Breast epithelium (tissue), 4 donors: ENCODE measurements at places on chromosomes 12 and 14.

- no peaks in the 10 kb centered on the region for H3K4me1 ChIP-seq
- peaks cover 14% of the 10 kb centered on the region for H3K27me3 ChIP-seq
- DNase-seq, result peak; percentile 22
- no peaks in the 10 kb centered on the region for H3K36me3 ChIP-seq
These were observed 23.9 kb downstream of the DIO3 start for GRCh38 chr14:101585211-101585610.

- H3K36me3 ChIP-seq, result no peaks in the 10 kb centered on the region
- peak overlapping the region; percentile 96 for H3K27ac ChIP-seq
- no peaks in the 10 kb centered on the region for H3K27me3 ChIP-seq
- no peak for DNase-seq
- peaks cover 15% of the 10 kb centered on the region for H3K4me1 ChIP-seq
- peak overlapping the region; percentile 98 for H3K4me3 ChIP-seq
These were observed 577 bp upstream of the TPCN1 start for GRCh38 chr12:113220593-113221180.

- no peaks in the 10 kb centered on the region for H3K4me1 ChIP-seq
- H3K4me3 ChIP-seq, result no peak overlapping the region
- H3K27ac ChIP-seq, result no peak overlapping the region
- H3K36me3 ChIP-seq, result no peaks in the 10 kb centered on the region
- H3K27me3 ChIP-seq, result peaks cover 29% of the 10 kb centered on the region
- DNase-seq, result no peak
These were observed 21.3 kb downstream of the LRTM2 start for GRCh38 chr12:1841586-1842182.

DNA sequence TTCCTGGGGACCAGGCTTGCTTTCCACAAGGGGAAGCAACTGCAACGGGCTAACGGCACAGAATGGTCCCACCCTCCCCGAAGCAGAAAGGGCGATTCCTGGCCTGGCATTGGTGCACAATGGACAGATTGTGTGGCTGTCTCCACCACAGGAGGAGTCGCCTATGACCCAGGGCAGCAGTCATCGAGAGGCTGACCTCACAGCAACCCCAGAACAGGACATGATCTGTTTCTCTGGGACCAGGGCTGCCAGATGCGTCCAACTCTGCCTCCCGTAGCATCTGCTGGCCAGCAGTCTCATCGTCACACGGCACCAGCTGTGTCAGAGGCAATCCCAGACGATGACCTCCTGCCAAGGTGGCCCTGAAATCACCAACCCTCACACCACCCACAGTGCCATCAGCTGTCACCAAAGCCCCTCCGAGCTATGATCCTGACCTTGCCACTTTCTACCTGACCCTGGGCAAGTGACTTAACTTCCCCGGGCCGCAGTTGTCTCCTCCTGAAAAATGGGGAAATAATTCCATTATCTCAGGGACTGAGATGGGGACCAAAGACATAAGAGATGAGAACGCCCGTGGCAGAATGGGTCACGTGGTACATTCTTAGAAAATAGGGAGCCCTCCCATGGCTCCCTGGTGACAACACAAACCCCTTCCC, 86.7 kb downstream of the CHGA start:
- H3K4me1 ChIP-seq, result peaks cover 12% of the 10 kb centered on the region
- H3K27me3 ChIP-seq, result no peaks in the 10 kb centered on the region
- no peak overlapping the region for H3K27ac ChIP-seq
- no peak overlapping the region for H3K4me3 ChIP-seq
- no peaks in the 10 kb centered on the region for H3K36me3 ChIP-seq
- DNase-seq, result no peak

GRCh38 chr14:56422703-56423213, 156.8 kb upstream of the TMEM260 start:
- H3K27ac ChIP-seq, result peak overlapping the region; percentile 21
- H3K4me1 ChIP-seq, result no peaks in the 10 kb centered on the region
- DNase-seq, result peak; percentile 76
- no peaks in the 10 kb centered on the region for H3K27me3 ChIP-seq
- H3K36me3 ChIP-seq, result no peaks in the 10 kb centered on the region
- no peak overlapping the region for H3K4me3 ChIP-seq

GRCh38 chr12:131965073-131965472, 15.3 kb downstream of the EP400 start:
- no peaks in the 10 kb centered on the region for H3K4me1 ChIP-seq
- H3K27me3 ChIP-seq, result no peaks in the 10 kb centered on the region
- H3K36me3 ChIP-seq, result no peaks in the 10 kb centered on the region
- H3K4me3 ChIP-seq, result no peak overlapping the region
- DNase-seq, result no peak
- H3K27ac ChIP-seq, result no peak overlapping the region

GRCh38 chr12:109479761-109480160, 2.3 kb downstream of the UBE3B start:
- no peak for DNase-seq
- peaks cover 9% of the 10 kb centered on the region for H3K36me3 ChIP-seq
- H3K4me3 ChIP-seq, result no peak overlapping the region
- H3K27me3 ChIP-seq, result no peaks in the 10 kb centered on the region
- H3K4me1 ChIP-seq, result peaks cover 4% of the 10 kb centered on the region

DNA sequence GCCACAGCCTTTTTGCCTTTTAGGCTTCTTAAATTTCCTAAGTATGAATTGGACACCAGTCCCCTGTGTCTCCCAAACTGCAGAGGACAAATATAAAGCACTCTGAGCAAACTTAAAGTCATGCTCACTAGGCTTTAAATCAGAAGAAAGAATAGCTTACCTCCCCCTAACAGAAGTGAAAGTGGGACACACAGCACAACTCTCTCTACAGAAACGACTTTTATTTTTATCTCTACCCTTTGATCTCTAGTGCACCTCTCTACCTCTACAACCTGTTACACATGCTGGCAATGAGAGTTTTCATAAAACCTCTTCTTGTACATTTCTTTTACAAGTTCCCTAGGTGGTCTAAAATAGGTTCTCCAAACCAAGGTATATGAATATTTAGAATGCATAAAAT, 19.7 kb downstream of the IAPP start:
- H3K36me3 ChIP-seq, result no peaks in the 10 kb centered on the region
- H3K27ac ChIP-seq, result no peak overlapping the region
- H3K4me3 ChIP-seq, result no peak overlapping the region
- no peak for DNase-seq
- H3K27me3 ChIP-seq, result no peaks in the 10 kb centered on the region
- no peaks in the 10 kb centered on the region for H3K4me1 ChIP-seq

- DNase-seq, result peak; percentile 92
- peak within 1 kb of the TSS; percentile 95 for H3K27ac ChIP-seq
- H3K27me3 ChIP-seq, result no peaks in the 10 kb centered on the region
These were observed at the start of gene GALC for GRCh38 chr14:87992718-87993628. TSS of gene GALC (minus strand) at chr14:87993182. CDS start at chr14:87993164, 18 bp downstream.

DNA sequence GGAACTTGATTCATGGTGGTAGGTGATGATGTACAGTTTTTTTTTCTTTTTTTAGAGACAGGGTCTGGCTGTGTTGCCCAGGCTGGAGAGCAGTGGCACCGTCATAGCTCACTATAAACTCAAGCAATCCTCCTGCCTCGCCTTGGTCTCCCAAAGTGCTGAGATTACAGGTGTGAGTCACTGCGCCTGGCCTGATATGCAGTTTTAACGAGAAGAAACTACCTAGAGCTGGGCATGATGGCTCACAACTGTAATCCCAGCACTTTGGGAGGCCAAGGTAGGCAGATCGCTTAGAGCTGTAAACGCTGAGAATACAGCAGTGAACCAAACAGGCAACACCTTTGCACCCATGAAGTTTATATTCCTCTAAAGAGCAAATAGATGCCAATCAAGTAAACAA, 13.0 kb upstream of the VPS37B start:
- no peak overlapping the region for H3K27ac ChIP-seq
- H3K4me3 ChIP-seq, result no peak overlapping the region
- no peaks in the 10 kb centered on the region for H3K36me3 ChIP-seq
- no peaks in the 10 kb centered on the region for H3K4me1 ChIP-seq

GRCh38 chr14:73753887-73754795, 40.0 kb upstream of the PNMA1 start:
- no peaks in the 10 kb centered on the region for H3K27me3 ChIP-seq
- DNase-seq, result no peak
- H3K36me3 ChIP-seq, result no peaks in the 10 kb centered on the region

DNA sequence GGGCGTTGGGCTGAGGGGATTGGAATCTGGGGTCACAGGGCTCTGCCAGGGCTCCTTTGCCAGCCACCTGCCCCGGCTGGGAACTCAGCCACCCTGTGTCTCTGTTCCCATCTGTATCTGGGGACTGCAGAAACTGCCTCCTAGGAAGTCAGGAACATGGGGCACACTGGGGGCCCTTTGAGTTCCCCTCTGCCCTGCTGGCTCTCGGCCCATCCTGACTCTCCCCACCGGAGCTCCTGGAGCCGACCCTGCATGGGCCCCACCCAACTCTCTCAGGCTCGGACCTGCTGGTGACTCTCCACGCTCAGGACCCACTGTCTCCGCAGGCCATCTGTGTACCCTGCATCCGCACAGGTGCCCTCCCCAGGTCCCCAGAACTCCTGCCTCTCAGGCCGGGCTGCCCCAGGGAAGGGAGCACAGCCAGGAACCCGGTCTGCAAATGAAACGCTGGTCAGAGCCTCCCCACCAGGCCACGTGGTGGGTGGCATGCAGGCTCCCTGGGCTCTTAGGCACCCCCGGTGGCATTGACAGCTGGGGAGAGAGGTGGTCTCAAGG, 82.8 kb downstream of the KIF26A start:
- no peak overlapping the region for H3K27ac ChIP-seq
- DNase-seq, result no peak
- H3K36me3 ChIP-seq, result no peaks in the 10 kb centered on the region
- no peaks in the 10 kb centered on the region for H3K27me3 ChIP-seq
- H3K4me1 ChIP-seq, result no peaks in the 10 kb centered on the region

DNA sequence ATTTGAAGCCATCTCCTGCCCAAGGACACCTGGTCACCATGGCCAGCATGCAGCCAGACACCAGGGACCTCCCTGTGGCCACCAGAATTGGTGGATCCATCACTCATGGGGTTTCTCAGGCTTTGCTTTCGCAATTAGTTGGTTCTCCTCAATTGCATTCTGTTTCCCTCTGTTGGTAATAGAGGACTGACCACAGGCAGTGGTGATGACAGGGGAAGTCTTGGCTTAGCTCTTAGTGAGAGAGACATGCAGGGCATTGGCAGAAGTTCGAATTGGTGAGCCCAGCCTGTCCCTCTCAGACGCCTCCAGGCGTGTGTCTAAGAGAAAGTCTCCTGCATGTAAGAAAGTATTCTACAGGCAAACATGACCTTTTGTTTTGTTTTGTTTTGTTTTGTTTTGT, 21.3 kb downstream of the HCAR2 start:
- H3K4me3 ChIP-seq, result no peak overlapping the region
- H3K4me1 ChIP-seq, result no peaks in the 10 kb centered on the region
- H3K36me3 ChIP-seq, result no peaks in the 10 kb centered on the region
- no peak overlapping the region for H3K27ac ChIP-seq

GRCh38 chr12:123066384-123066710, 84.5 kb downstream of the PITPNM2 start:
- H3K27ac ChIP-seq, result no peak overlapping the region
- H3K4me1 ChIP-seq, result peaks cover 25% of the 10 kb centered on the region
- H3K4me3 ChIP-seq, result no peak overlapping the region
- H3K27me3 ChIP-seq, result no peaks in the 10 kb centered on the region

DNA sequence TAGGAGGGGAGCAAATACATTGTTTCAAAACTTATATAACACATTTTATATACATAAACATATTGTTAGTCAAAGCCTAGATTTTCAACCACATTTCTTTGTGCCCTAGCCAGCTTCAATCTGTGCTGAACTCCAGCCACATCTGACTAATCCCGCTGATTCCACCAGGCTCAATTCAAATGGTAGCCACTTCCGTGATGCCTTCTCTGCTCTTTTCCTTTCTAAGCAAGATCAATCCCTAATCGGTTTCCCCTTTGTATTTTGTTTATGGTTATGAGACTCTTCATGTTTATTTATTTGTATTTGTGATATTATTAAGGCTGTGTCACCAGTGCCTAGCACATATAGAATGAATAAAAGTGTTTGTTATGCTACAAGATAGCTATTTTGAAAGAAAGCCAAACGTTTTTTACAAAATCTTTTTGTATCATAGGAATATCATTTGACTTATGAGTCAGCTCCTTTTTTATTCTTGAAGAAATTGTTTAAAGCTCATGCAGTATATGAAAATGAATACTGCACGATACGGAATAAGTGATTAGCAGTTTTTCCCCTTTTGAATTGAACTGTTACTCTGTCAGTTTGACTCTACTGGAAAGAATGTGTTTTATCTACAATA, 110.2 kb downstream of the PLEKHA5 start:
- H3K36me3 ChIP-seq, result no peaks in the 10 kb centered on the region
- no peaks in the 10 kb centered on the region for H3K27me3 ChIP-seq
- no peak overlapping the region for H3K27ac ChIP-seq
- DNase-seq, result no peak
- no peak overlapping the region for H3K4me3 ChIP-seq

- no peaks in the 10 kb centered on the region for H3K4me1 ChIP-seq
- no peaks in the 10 kb centered on the region for H3K27me3 ChIP-seq
- H3K4me3 ChIP-seq, result no peak overlapping the region
- DNase-seq, result no peak
- H3K27ac ChIP-seq, result no peak overlapping the region
- peaks cover 14% of the 10 kb centered on the region for H3K36me3 ChIP-seq
These were observed 7.6 kb upstream of the FITM1 start for GRCh38 chr14:24122898-24123297.

DNA sequence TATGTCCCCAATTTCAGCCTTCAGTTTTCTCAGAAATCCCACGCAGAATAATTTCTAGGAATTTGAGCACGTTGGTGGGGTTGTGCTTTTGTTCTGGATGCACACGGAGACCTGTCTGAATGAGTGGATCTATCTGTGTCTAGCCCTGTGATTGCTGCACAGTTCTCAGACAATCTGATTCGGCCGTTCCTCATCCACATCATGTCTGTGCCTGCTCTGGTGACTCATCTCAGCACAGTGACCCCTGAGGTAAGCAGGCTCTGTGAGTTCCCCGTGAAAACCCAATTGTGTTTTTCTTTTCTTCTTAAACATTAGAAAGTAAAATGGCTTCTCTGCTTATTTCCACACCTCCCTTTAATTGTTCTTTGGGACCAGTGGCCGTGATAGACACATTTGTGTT, 20.2 kb downstream of the UBE3B start:
- H3K27me3 ChIP-seq, result no peaks in the 10 kb centered on the region
- no peak for DNase-seq
- no peak overlapping the region for H3K4me3 ChIP-seq
- peaks cover 15% of the 10 kb centered on the region for H3K36me3 ChIP-seq
- H3K4me1 ChIP-seq, result no peaks in the 10 kb centered on the region

DNA sequence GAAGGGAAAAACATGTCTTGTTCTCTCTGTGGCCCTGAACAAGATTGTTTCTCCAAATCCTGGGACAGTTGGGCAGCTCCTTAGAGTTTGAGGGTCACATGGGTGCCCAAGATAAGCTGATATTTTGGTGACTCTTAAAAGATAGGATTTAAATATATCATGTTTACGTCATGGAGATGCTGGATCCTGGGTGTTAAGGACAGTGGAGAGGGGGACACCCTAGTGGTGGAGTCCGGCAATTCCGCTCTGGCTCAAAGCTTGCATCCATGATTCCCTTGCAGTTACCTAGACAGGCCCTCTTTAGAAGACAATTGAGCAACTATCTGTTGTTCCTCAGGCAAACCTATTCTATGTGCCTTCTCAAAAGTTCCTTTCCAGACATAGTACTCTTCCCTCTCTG, 101.8 kb downstream of the CMKLR1 start:
- H3K36me3 ChIP-seq, result no peaks in the 10 kb centered on the region
- DNase-seq, result no peak
- no peaks in the 10 kb centered on the region for H3K27me3 ChIP-seq
